NCI-H2107 (cell line): ENCODE measurements at places on chromosomes 3 and 15.

DNA sequence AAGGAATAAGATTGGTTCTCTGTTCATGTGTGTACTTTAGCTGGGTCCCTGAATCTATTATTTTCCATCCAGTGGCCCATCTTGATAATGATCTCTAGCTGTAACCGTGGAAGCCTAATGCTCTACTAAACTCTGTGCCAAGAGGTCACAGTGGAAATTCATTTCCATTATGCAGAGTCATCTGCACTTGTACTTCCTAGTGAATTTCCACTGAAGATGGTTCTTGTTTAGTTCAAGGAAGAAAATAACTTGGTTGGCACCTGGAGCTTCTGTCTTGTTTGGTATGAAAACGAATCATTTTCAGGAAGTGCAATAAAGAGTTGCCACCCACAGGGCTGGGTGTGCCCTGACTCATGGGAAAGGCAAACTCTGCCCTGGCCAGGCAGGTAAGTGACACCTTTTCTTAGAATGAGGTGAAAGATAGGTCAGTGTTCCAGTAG lies 10.3 kb downstream of the LPP start:
- no peak for DNase-seq

GRCh38 chr3:188720215-188720614 lies 451.6 kb upstream of the TPRG1 start:
- DNase-seq = no peak

DNA sequence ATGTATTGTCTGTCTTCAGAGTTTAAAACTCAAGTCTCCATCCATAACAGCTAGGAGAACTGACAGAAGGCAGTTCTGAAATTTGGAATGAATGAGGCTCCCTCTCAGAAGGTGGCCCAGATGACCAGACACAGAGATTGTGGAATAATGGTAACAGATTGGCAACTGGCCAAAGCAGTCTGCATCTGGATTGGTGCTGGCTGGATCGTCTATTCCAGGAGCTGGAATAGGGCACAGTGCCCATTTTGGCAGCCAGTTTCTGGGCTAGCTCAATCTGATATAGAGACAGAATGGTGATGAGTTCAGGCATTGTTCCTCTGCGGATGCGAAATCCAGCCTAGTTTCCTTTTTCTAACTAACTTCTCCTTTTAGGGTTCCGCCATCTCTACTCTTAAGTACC lies 851.7 kb downstream of the PDCD6IP start:
- no peak for DNase-seq

DNA sequence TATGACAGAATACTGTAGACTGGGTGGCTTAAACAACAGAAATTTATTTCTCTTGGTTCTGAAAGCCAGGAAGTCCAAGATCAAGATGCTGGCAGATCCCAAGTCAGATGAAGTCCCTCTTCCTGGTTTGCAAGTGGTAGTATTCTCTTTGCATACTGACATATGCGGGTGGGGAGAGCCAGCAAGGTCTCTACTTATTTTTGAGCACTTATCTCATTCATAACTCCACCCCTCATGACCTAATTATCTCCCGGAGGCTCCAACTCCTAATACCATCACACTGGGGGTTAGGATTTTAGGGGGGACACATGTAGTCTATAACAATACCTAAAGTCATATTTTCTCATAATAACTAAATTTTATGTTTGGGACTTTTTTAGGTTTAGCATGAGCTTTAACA lies 65.3 kb downstream of the BLM start:
- DNase-seq = no peak

DNA sequence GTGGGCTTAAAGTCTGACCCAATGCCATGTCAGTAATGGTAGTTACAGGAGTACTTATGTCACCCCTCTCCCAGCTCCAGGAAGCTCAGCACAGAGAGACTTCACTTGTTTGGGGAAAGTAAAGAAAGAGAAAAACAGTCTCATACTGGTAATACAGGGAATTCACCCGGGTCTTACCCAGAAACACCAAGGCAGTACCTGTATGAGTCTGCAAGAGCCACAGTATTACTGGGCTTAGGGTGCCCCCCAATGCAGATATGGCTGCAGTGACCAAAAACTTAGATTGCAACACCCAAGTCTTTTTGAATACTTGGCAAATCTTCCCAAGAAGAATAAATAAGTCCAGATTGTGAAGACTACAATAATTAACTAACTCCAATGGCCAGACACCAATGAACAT lies 622.1 kb downstream of the IGSF11 start:
- DNase-seq = no peak

DNA sequence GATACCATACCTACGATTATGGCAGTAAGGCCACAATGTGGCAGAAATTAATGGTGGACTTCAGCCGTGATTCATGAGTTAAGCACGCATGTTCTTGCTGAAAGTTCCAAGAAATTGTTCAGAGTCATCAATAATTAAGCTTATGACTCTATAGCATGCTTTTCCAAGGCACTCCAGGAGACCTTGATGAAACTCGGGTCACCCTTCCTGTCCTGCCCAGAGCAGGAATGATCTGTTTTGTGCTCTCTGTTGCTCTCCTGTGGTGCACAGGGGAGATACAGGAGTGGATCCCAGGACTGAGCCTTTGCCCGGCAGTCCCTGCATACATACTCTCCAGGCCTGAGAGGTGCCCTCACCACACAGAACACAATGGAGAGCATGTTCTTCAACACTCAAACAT lies 141.6 kb upstream of the SLC2A2 start:
- peak; percentile 41 for DNase-seq

GRCh38 chr15:76449455-76449854 lies 112.9 kb downstream of the ISL2 start:
- no peak for DNase-seq

GRCh38 chr3:163056874-163057497 lies 1560.4 kb downstream of the OTOL1 start:
- peak; percentile 33 for DNase-seq
